ENCODE measurements at places on chromosomes 7 and 10.

GRCh38 chr10:119669975-119670640 is 18.9 kb downstream of the BAG3 start:
- DNase-seq, result no peak

GRCh38 chr10:117425974-117426566 is 50.8 kb upstream of the PDZD8 start:
- DNase-seq, result no peak

GRCh38 chr7:97697396-97697795 is 34.5 kb upstream of the TAC1 start:
- no peak for DNase-seq

DNA sequence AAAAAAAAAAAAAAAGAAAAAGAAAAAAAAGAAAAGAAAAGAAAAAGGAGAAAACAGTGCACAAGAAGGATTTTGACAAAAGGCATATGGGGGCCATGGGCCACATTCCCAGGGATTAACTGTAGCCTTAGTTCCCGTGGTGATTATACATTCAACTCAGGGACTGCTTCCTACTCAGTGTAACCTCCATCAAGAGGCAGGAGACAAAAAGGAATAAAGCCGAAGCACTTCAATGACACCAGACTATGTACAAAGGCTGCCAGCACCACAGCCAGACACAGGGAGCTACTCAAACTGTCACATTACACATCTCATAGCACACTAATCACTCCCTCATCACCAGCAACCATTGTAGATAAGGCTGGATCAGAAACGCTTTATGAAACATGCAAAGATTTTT is 5.1 kb upstream of the PMPCB start:
- DNase-seq, result no peak

All from stimulated activated CD8-positive, alpha-beta memory T cell treated with anti-CD3 and anti-CD28 coated beads, Interleukin-15, amount 100 ng/mL, for 24 hours (primary cell).